Fibroblast of mammary gland (primary cell): ENCODE measurements at places on chromosomes 12 and 14.

GRCh38 chr12:125690841-125691240, 625.6 kb downstream of the AACS start:
- no peak for DNase-seq

DNA sequence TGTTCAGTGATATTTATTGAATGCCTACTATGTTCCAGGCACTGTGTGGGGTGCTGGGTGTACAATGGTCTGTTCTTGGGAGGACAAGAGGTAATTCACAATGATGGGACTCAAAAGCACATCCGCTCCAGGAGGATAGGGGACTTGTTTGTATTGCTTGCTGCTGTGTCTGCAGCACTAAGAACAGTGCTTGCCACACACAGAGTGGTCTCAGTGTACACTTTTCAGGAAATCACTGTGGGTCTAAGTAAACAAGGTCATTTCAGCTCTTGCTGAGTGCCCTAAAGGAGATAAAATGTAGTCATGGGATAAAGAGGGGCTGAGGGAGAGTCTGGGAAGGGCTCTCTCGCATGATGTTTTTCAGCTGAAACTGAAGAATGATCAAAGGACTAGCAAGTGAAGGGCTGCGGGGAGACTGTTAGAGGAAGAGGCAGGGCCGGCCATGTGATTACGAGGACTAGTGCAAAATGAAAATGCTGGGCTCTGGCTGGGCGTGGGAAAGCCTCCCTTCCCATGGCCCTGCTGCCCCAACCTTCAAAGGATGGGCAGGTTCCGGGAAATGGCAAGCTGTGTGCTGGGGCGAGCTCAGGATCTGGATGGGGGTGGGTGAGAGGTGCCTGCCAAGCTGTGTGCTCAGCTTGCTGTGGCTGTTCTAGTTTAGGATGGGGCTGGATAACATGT, 39.1 kb downstream of the ADCK1 start:
- DNase-seq = no peak

- DNase-seq = no peak
Measured at GRCh38 chr14:52043690-52044089, 25.2 kb downstream of the NID2 start.

- no peak for DNase-seq
Measured at GRCh38 chr12:125121106-125121505, 55.9 kb downstream of the AACS start.
